Activated CD8-positive, alpha-beta T cell treated with anti-CD3 and anti-CD28 coated beads, Interleukin-2, amount 10 ng/mL, durations not matched to agents 7 days and 5 days (primary cell): ENCODE measurements at places on chromosomes 4 and X. TPM values are rescaled to one million over a fixed set of nuclear protein-coding genes. Genes with fewer than 3 reads are reported as not detected.

- no peak overlapping the region for H3K27ac ChIP-seq
- H3K4me3 ChIP-seq = no peak overlapping the region
- H3K4me1 ChIP-seq = peaks cover 7% of the 10 kb centered on the region
Observed at GRCh38 chrX:38224160-38224559, 3.5 kb upstream of the SRPX start.

- H3K27me3 ChIP-seq = no peaks in the 10 kb centered on the region
- peaks cover 10% of the 10 kb centered on the region for H3K36me3 ChIP-seq
- no peak overlapping the region for H3K4me3 ChIP-seq
Observed at GRCh38 chrX:66050140-66050569, 10.3 kb upstream of the VSIG4 start.

The DNAAF6 gene
- total RNA-seq = not detected

The RP2 gene
- 11.1 TPM for total RNA-seq

- no peaks in the 10 kb centered on the region for H3K27me3 ChIP-seq
- H3K36me3 ChIP-seq = no peaks in the 10 kb centered on the region
- H3K4me1 ChIP-seq = no peaks in the 10 kb centered on the region
- peak; percentile 23 for DNase-seq
- H3K4me3 ChIP-seq = no peak overlapping the region
Observed at GRCh38 chrX:77160301-77160700, 286.9 kb upstream of the FGF16 start.

- no peaks in the 10 kb centered on the region for H3K27me3 ChIP-seq
- H3K4me1 ChIP-seq = no peaks in the 10 kb centered on the region
- no peak for DNase-seq
- no peak overlapping the region for H3K27ac ChIP-seq
- H3K4me3 ChIP-seq = no peak overlapping the region
Observed at GRCh38 chr4:139892973-139893736, 227.5 kb downstream of the MGST2 start.

The GAGE13 gene
- not detected for total RNA-seq

- DNase-seq = no peak
- no peaks in the 10 kb centered on the region for H3K4me1 ChIP-seq
- no peaks in the 10 kb centered on the region for H3K27me3 ChIP-seq
- no peak overlapping the region for H3K27ac ChIP-seq
Observed at GRCh38 chr4:175234162-175234561, 316.0 kb downstream of the ADAM29 start.

The NSDHL gene
- 15.5 TPM for total RNA-seq

The CXorf49 gene
- not detected for total RNA-seq

GRCh38 chrX:115345615-115346014, 56.1 kb downstream of the LUZP4 start:
- DNase-seq = no peak
- H3K27ac ChIP-seq = no peak overlapping the region
- H3K4me3 ChIP-seq = no peak overlapping the region
- H3K36me3 ChIP-seq = no peaks in the 10 kb centered on the region
- H3K4me1 ChIP-seq = no peaks in the 10 kb centered on the region

DNA sequence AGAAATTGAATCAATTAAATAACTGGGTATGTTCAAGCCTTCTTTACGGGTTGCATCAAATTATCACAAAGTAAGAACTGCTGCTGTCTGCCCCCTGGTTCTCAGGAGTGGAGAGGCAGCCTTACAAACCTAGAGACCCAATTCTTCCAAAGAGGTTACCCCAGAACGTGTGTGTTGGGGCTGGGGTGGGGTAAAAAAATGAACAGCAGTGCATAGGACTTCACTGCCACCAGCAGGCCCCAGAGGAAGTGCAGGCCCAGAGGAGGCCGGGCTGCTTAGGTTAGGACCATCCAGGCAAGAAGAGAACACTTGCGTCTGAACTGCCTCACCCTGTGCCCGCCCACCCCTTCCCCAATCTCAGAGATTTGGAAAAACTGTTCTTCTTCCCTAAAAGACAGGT, 1.5 kb upstream of the NWD2 start:
- H3K27me3 ChIP-seq = peaks cover 43% of the 10 kb centered on the region
- H3K4me1 ChIP-seq = peaks cover 3% of the 10 kb centered on the region
- no peak for DNase-seq
- no peak overlapping the region for H3K27ac ChIP-seq

DNA sequence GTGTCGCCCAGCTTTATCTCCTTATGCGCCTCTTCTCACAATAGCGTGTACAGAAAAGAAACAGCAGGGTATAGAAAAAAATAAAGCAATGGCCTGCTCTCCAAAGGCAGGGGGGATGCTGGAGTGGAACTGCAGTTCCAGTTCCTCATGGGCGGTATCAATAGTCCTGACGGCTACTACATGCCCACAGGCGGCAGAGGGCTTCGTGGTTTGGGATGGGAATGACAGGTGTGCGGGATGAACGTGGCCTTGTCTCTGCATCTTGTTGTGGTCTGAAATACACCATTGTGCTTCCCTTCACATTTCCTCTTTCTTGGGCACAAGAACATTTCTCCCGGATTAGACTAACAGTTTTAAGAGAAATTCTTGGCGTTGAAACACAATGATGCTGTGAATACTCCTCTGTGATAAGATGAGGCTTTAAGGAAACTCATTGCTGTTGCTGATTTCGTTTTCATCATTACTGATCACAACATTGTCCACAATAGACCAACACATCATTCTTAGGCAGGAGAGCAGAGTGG, 124.1 kb upstream of the IGFBP7 start:
- no peaks in the 10 kb centered on the region for H3K27me3 ChIP-seq
- no peak overlapping the region for H3K4me3 ChIP-seq
- H3K27ac ChIP-seq = no peak overlapping the region
- no peaks in the 10 kb centered on the region for H3K36me3 ChIP-seq

DNA sequence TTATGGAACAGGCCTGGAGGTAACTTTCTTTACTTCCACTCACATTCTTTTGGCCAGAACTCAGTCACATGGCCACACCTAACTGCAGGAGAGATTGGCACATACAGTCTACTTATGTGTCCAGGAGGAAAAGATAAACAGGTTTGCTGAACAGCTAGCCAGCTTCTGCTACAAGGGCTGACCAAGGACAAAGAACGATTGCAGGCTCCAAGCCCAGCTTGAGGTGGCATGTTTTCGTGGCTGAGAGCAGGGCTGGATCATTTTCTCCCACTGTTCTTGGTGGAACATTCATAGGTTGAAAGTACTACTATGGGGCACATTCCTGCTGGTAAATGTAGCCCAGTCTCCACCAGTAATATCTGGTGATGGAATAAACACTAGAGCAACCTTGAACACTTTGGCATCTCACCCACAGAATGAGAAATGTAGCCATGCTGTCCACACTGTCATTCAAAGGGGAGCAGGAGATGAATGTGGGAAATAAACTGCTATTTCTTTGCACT, 28.2 kb downstream of the NHS start:
- no peak for DNase-seq
- no peaks in the 10 kb centered on the region for H3K4me1 ChIP-seq
- H3K27ac ChIP-seq = no peak overlapping the region
- no peak overlapping the region for H3K4me3 ChIP-seq

GRCh38 chr4:15164571-15164970, 162.3 kb downstream of the CPEB2 start:
- H3K4me1 ChIP-seq = no peaks in the 10 kb centered on the region
- no peak overlapping the region for H3K4me3 ChIP-seq
- no peaks in the 10 kb centered on the region for H3K36me3 ChIP-seq
- no peak for DNase-seq

- H3K27ac ChIP-seq = peak within 1 kb of the TSS; percentile 95
- H3K36me3 ChIP-seq = peaks cover 54% of the 10 kb centered on the region
- peaks cover 65% of the 10 kb centered on the region for H3K4me1 ChIP-seq
- H3K27me3 ChIP-seq = no peaks in the 10 kb centered on the region
- peak within 1 kb of the TSS; percentile 88 for H3K4me3 ChIP-seq
- DNase-seq = peak; percentile 83
Observed at GRCh38 chr4:1248245-1249147, at the start of gene CTBP1. TSS of gene CTBP1 (minus strand) at chr4:1249130. CDS start at chr4:1241331, 7,799 bp downstream.

DNA sequence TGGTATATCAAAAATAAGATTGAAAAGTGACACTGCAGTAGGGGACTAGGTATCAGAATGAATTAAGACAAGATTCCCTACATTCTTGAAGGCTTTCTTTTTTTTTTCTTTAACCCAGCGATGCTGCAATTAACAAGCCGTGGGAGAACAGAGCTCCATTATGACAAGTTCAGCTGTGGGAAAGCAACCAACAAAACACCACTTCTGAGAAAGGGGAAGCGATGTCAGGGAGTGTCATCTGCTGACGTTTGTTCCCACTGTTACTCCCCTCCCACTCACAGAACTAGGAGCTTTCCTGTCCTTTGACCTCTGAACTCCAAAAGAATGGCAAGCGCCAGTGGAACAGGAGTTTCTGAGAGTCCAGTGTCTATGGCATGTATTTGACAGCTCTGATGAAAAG, 90.2 kb upstream of the SLITRK2 start:
- H3K27ac ChIP-seq = no peak overlapping the region
- H3K4me1 ChIP-seq = no peaks in the 10 kb centered on the region
- no peaks in the 10 kb centered on the region for H3K36me3 ChIP-seq
- no peak for DNase-seq
- H3K27me3 ChIP-seq = no peaks in the 10 kb centered on the region

DNA sequence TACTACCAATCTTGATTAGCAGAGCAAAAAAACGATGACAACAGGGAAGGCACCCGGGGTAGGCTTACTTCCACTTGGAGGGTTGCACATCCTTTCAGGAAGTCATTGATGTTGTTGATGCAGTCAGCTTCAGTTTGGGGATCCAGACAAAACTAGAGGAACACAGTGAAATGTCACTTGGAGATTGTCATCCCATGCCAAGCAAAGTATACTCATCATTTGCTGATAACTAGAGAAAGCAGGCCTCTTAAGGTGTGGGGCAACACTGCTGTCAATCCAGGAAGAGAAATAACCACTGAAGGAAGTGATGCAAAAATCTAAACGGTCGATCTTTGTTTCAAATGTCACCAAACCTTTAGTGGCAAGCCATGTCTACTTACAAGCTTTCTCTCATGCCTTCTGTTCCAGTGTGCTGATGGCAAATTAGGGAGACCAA, 1.4 kb downstream of the ARHGEF6 start:
- H3K36me3 ChIP-seq = peaks cover 43% of the 10 kb centered on the region
- H3K27me3 ChIP-seq = no peaks in the 10 kb centered on the region
- peaks cover 63% of the 10 kb centered on the region for H3K4me1 ChIP-seq
- H3K27ac ChIP-seq = peak overlapping the region; percentile 92
- H3K4me3 ChIP-seq = peak overlapping the region; percentile 85

The TMEM187 gene
- total RNA-seq = 5.9 TPM

The MAGEB1 gene
- not detected for total RNA-seq

DNA sequence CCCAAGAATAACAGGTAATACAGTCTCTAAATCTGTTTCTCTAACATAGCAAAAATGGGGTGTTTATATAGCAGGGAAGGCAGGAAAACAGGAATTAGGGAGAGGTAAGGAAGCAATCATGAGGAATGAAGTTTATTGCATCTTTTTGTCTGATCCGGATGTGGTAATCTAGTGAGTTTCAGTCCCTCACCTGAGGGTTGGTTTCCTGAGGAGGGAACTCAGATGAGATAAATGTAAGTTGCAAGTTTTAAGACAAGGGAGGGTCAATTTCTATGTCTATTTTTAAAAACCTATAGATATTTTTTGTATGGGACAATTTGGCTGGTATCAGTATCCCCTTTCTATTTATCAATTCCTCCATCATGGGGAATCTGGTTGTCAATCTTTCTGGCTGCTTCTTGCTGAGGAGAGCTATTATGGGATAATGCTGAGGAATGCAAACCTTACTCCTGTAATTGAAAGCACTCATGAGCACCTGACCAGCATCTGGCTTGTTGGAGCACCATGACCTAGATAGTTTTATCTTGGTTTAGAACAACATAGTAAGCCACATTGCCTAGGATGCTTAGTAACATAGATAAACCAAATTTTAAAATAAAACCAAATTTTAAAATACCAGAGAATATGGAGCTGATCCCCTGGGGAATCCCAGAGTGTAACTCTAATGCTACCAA, 130.1 kb downstream of the ADAM29 start:
- H3K4me3 ChIP-seq = no peak overlapping the region
- no peaks in the 10 kb centered on the region for H3K27me3 ChIP-seq
- H3K27ac ChIP-seq = no peak overlapping the region
- no peaks in the 10 kb centered on the region for H3K4me1 ChIP-seq

- peak; percentile 17 for DNase-seq
- no peaks in the 10 kb centered on the region for H3K4me1 ChIP-seq
- H3K27me3 ChIP-seq = peaks cover 7% of the 10 kb centered on the region
Observed at GRCh38 chrX:84186603-84187532, 1.1 kb downstream of the RPS6KA6 start.

DNA sequence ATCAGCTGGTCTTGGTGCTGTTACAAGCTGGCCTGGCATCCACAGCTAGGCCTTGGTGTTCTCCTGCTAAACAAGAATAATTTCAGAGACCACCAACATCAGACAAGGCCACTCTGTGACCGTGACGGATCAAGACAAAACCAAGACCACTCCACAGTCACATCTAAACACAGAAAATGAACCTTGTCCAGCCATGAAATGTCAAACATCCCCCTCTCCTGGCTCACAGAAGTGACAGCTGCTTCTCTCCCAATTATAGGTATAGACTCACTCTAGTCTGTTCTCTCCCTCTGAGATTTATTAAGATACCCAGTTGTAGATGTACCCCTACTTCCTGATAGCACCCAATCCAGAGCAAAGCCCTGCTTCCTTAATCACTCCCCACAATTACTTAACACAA, 40.4 kb downstream of the EFHC2 start:
- no peak overlapping the region for H3K4me3 ChIP-seq
- no peak overlapping the region for H3K27ac ChIP-seq
- no peaks in the 10 kb centered on the region for H3K36me3 ChIP-seq
- no peak for DNase-seq

The MSN gene
- total RNA-seq = 622 TPM

DNA sequence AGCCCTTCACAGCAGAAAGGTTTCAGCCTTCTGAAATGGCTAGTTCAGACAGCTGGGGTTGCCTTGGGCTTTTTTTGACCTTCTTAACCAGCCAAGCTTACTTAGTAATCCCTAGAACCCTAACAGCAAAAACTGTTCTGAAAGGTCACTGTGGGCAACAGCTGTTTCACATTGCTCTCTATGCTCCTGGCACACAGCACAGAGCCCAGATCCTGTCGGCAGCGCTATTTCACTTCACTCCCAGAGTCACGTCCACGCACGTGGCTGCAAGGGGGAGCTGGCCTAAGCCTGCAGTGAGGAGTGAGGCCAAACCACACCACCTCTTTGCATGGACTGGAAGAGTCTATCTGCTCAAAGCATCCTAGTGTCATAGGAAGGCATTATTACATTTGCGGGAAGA, 32.0 kb upstream of the STS start:
- DNase-seq = no peak
- H3K4me1 ChIP-seq = peaks cover 24% of the 10 kb centered on the region

DNA sequence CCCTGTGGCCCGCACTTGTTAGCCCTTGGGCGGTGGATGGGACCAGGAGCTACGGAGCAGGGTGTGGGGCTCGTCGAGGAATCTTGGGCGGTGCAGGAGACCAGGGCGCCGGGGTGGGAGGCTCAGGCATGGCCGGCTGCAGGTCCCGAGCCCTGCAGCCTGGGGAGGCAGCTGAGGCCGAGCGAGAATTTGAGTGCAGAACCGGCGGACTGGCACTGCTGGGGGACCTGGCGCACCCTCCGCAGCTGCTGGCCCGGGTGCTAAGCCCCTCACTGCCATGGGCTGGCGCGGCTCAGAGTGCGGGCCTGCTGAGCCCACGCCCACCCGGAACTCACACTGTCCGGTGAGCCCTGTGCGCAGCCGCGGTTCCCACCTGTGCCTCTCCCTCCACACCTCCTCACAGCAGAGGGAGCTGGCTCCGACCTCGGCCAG, 73.6 kb upstream of the TLL1 start:
- no peak for DNase-seq
- no peaks in the 10 kb centered on the region for H3K4me1 ChIP-seq
- H3K36me3 ChIP-seq = no peaks in the 10 kb centered on the region
